ENCODE measurements at places on chromosomes 13 and 19.

GRCh38 chr13:110179857-110180147 lies 127.2 kb downstream of the COL4A1 start:
- no peak for DNase-seq

DNA sequence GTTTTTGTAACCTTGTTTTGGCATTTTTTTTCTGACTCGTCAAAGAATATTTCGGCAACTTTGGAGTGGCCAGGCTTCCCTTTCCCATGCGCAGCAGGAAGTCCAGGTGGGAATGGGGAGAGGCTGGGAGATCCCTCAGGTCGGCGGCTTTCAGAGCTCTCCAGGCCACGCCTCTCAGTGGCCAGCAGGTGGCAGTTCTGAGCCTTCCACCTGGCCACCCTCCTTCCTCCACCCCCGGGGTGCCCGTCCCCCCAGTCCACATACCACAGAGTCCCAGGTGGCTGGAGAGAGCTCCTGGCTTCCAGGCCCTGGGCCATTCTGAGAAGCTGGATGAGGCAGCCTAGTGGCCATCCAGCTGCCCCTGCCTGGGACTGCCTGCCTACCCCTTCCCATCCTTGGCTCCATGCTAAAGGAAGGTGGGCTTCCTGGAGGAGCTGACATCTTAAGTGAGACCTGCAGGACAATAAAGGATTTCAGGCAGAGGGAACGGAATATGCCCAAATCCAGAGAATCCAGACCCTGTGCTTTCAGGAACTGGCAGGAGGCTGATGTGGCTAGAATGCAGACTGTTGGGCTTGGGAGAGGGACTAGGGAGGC lies 46.3 kb downstream of the CCNE1 start:
- DNase-seq, result no peak

DNA sequence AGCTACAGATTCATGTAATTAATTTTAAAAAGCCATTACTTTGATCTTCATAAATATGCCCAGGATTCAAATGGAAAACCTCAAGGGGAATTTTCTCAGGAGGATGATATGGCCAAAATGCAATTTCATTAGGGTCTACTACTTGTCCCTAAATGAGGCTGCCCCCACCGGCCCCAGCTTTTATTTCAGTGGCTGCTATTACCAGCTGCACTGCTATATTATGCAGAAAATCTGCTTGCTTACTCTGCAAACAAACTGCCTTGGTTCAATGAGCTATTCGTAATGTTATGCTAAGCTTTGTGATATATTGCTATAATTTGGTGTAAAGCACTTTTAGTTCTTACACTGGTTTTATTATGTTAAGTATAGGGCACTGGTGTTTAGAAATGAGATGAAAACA lies 137.3 kb upstream of the TMTC4 start:
- no peak for DNase-seq

- DNase-seq, result no peak
These were observed 240.9 kb upstream of the RFC3 start for GRCh38 chr13:33577007-33577406.

DNA sequence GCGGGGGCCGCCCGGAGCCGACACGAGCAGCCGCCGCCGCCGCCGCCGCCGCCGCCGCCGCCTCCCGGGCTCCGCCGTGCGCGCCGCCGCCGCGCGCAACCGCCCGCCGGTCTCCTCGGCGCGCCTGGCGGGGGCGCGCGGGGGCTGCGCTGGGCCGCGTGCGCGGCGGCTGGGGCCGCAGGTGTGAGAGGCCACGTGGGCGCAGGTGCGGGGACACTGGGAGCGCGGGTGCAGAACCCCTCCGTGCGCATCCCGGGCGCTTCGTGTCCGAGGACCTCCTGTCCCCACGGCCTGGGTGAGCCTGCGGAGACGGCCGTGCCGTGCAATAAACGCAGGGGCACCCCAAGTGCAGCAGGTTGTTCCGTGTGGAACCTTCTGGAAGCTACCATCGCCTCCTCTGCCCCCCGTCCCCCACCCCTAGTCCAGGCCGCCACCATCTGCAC lies at the start of gene LINGO3:
LINGO3 (minus strand) TSS at position 41 of the 443 bp plus-strand sequence. CDS start 16,378 bp downstream, outside the sequence.
- DNase-seq, result no peak

DNA sequence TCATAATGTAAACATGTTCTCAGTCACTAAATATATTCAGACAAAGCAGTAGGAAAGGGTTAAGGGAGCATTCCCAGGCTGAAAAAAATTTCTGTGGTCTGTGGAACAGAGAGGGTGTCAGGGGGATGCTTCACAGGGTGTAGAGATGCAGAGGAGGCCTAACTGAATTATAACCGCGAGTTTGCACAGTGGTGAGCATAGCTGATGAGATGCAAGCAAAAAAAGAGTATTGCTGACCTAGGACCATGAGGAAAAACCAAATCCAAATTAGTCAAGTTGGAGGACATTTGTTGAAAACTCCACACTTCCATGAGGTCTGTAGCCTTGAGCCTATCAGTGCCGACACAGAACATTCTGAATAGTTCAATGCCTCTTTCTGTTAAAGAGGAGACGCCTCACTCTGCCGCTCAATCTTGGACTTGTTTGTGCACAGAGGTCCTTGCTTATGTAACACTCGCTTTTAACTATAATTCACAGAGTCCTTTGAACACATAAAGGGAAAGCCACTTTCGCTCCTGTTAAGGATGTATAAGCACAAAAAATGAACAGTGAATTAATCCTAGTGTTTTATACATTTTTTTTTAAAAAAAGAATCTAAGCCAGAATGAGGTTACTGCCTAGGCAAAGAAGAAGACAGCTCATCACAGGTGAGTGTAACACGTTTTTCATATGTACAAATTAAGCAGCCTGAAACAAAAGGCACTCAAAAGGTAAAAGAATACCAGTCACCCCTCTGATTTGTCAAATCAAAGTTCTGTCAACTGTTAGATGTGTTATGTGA lies 25.8 kb upstream of the INTS6 start:
- DNase-seq, result no peak

GRCh38 chr13:26473571-26474230 lies 83.8 kb upstream of the WASF3 start:
- no peak for DNase-seq

GRCh38 chr19:16676101-16676798 lies 15.3 kb downstream of the TMEM38A start:
- peak; percentile 58 for DNase-seq

DNA sequence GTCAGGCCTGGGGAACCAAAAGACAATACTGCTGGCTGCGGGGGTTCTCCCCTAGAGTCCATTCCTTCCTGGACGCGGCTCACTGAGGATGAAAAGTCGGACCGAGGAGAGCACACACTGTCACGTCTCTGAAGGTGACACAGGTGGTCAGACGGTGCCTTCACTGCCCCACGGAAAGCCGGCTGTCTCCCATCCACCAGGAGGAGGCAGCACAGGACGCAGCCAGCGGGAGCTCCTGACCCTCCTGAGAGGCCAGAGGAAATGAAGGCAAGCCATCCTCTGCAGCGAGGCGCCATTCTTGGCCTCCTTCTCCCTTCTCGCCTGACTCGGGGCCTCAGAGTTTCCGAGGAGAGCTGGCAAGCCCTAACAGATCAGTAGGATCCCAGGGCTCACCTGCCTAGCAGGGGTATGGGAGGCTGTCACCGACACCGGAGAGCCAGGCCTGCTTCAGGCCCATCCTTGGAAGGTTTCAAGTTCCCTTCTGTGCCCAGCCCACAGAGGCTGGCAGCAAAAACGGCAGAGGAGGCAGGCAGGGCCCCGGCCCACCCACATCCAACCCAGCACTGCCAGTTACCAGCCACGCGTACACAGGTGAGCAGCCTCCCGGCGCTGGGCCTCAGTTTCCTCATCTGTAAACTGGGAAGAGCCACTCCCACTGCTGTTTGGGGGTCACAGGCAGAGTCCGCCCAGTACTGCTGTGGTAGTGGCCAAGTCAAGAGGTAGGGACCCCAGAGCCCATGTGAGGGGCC lies 4.5 kb downstream of the REXO1 start:
- no peak for DNase-seq

DNA sequence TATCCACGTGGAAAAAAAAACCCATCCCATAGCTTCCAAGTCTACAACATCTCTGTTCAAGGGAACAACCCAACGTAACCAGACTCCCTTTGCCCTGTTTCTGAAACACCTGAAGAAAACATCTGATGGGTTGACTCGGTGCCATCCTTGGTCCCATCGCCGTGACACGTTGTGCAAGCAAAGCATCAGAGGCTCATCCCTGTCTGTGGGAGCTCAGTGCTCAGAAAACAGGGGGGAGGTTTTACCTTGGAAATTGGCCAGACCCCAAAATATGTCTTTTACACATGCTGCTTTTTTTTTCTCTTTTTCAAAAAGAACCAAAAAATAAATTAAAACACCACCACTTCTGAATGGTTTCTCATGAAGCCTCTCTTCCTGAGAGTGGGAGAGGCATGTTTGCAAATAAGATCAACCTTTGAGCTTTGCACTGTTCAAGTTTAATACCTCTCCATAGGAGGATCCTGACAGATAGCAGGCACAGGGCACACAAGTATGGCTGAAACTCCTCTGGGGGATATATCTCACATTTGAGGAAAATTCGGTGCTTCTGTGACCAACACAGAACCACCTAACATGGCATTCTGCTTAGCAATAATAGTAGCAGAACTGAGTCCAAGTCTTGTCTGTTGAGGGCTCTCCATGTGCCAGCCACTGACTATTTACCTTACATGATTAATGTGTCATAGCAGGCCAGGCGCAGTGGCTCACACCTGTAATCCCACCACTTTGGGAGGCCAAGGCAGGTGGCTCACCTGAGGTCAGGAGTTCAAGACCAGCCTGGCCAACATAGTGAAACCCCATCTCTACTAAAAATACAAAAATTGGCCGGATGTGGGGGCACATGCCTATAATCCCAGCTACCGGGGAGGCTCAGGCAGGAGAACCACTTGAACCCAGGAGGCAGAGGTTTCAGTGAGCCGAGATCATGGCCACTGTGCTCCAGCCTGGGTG lies 7.0 kb upstream of the PVR start:
- DNase-seq, result no peak

DNA sequence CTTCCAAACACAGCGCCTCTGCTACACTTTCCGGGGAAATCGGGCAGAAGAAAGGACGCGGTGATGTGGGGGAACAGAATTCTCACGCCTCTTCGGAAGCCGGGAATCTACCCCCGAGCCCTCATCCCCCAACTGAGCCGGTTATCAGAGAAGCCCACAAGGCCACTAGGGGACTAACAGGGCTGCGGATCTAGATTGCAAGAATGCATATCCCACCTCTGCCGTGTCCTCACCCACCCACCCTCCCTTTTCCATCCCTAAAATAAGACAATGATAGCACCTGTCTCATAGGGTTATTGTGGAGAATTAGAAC lies 1.1 kb downstream of the IGFLR1 start:
- no peak for DNase-seq

GRCh38 chr13:114226088-114226487 lies 8.6 kb upstream of the CDC16 start:
- no peak for DNase-seq

DNA sequence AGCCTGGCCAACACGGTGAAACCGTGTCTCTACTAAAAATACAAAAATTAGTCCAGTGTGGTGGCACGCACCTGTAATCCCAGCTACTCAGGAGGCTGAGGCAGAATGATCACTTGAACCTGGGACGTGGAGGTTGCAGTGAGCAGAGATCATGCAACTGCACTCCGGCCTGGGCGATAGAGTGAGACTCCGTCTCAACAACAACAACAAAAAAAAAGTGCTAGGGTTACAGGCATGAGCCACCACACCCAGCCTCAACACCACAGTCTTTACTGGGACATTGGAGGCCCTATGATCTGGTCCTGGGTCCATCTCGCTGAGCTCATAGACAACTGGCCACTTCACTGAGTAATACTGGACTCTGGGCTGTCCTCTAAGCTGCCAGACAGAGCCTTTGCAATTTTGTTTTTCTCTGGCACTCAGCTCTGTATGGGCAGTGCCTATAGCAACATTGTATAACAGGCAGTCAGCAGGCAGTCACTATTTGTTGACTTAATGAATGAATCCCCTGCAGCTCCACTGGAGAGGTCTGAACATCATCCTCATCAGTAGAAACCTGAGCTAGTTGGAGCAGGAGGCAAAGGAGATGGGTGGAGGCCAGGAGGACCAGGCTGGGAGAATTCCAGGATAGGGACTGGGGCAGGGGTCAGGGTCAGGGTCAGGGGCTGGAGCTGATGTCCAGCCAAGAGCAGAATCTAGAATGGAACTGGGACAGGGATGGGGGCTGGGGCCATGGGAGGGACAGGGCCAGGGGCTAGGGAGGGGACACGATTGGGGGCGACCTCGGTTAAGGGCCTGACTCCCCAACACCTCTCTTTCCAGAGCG lies 8.1 kb downstream of the BLOC1S3 start:
- DNase-seq, result no peak

- DNase-seq, result no peak
These were observed 81.4 kb upstream of the GPC6 start for GRCh38 chr13:93145199-93145598.

- DNase-seq, result no peak
These were observed 3.9 kb downstream of the ARHGEF7 start for GRCh38 chr13:111118898-111119607.

DNA sequence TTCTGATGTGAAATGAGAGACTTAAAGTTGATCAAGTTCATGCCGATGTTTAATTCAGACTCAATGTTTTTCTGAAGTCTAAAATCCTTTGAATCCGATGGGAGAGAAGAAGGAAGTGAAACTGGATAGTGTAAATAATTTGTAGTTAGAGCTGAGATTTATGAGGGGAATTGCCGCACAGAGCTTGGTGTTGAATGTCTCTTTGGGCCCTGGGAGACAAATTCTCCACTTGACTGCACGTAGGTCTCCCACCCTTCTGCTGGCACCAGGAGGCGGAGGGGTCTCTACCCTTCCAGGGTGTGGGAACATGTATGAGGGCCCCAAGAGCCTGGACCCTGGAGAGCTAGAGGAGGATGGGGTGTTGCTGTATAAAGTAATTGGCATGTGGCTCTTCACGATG lies 140.8 kb upstream of the SERP2 start:
- DNase-seq, result no peak

- no peak for DNase-seq
These were observed 16.8 kb upstream of the ADPRHL1 start for GRCh38 chr13:113470073-113470472.

GRCh38 chr13:72199640-72200039 lies 332.6 kb upstream of the DACH1 start:
- DNase-seq, result no peak

- DNase-seq, result no peak
These were observed 14.4 kb downstream of the COMP start for GRCh38 chr19:18776736-18777135.

DNA sequence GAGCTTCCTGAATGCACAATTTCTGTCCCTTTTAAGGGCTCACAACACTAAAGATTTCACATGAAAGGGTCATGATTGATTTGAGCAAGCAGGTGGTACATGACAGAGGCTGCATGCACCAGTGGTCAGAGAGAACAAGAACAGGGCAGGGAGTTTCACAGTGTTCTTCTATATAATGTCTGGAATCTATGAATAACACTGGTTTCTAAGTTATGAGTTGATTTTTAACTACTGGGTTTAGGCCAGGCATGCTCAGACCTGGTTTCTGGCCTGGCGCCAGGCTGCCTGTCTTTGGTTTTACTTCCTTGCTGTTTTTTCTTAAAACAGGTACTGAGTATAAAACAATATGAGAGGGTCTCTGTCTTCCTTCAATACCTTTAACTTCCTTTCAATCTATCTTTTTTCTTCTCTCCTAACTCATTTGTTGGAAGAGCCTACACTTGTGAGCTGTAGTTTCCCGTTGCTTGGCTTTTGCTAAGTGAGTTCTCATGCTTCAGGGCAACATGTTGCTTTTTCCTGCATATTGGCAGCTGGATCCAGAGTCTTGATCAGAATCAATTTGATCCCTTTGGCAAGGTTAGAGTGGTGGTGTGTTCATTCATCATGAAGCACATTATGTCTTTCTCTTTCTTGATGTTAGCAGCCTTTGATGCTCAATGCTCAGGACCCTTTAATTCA lies 38.5 kb upstream of the FGF14 start:
- peak; percentile 60 for DNase-seq

- no peak for DNase-seq
These were observed 68.8 kb downstream of the GNG7 start for GRCh38 chr19:2633693-2634075.

GRCh38 chr13:92768602-92769001 lies 458.0 kb upstream of the GPC6 start:
- no peak for DNase-seq
